Kasumi-1 (cell line): ENCODE measurements at places on chromosomes 1 and 21.

GRCh38 chr1:2972011-2972878, 49.0 kb upstream of the ACTRT2 start:
- no peak for DNase-seq

DNA sequence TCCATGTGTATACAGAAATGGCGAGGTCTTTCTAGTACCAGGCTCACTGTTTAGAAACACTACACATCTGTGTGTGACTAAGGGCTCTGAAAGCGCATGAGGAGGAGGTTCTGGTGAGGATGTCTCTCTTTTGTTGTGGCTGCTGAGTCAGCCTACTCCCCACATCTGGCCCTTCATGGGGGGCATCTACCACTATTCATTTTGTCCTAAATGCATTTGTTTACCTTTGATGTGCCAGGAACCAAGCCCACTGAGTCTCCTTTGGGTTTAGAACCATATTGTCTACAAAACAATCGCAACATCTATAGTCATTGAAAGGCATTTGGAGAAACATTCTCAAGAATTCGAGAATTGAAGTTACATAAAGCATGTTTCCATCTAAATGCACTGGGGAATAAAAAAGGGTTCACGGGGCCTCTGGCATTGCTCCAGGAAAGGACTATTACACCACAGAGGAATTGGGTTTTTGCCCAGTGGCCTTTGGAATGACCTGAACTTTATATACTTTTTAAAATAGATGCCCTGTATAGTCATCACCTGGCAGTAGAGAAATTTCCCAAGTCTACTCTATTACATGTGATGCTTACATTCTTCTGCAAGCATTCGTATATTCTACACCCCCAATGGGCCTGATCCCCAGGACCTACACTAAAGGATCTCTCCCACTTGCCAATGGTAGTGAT, 35.1 kb upstream of the ADORA3 start:
- DNase-seq: no peak

DNA sequence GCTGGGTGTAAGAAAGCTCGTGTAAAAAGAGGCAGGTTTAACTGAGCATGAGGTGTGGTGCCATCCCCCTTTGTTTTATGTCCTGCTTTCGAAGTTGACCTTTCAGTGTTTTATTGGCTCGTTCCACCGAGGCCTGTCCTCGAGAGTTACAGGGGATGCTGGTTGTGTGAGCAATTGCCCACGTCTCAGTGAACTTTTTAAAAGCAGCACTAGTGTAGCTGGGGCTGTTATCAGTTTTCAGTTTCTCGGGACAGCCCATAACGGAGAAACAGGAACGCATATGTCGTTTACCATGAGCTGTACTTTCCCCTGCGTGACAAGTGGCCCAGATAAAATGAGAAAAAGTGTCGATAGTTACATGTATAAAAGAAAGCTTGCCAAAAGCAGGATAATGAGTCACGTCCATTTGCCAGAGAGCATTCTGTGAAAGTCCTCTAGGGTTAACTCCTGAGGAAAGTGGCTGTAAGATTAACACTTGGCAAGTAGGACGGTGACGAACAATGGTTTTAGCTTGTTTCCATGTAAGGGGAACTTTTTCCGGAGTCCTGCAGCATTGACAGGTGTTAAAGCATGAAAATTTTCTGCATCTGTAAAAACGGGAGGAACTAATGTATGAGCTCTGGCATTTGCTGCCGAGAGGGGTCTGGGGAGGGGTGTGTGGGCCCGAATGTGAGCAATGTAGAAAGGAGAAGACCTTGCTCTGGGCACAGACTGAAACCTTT, 7.8 kb upstream of the LRRC47 start:
- DNase-seq: no peak

DNA sequence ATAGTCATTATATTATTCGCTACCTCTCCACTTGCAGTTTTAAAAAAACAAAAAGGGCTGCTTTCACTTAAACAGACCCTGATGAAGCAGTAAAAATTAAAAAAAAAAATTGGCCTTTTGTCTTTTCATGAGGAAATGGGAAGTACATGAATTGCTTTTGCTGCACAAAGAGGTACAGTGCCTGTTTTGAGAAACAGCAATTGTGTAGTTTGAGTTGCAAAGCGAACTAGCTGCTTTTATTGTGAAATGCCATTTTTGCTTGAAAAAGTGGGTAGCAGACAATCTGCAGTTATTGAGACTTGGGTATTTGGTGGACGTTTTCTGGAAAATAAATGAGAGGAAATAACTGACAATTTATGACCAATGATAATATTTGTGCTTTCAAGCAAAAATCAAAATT, 7.0 kb downstream of the DIP2A start:
- DNase-seq: no peak

GRCh38 chr1:109595531-109595930, 23.9 kb downstream of the GNAT2 start:
- DNase-seq: no peak

GRCh38 chr1:35270836-35271235, 2.3 kb downstream of the ZMYM4 start:
- DNase-seq: no peak

- no peak for DNase-seq
These were observed 97.6 kb downstream of the NOS1AP start for GRCh38 chr1:162166917-162167615.

DNA sequence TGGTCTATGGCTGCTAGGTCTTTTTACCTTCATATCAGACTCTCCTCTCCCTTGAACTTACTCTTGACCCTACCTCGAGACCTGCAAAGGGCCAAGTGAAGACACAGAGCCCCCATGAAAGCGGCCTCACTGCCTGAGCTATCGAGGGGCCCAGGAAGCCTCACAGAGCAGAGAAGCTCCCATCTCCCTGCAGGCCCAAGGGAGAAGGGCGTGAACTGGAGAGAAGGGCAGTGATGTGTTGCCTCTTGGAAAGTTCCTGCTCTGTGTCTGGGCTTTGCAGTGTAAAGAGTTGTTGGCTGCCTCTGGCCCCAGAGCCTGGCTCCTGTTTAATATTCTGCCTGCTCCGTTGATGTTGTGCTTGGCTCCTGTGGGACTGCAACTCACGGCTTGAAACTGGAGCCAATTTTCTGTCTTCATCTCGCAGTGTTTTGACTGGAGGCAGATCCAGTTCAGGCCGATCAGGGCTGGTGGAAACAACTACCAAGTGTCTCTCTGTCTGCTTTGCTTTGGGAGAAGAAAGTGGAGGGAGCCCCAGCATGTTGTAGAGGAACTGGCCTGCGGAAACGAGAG, 4.3 kb downstream of the SERTAD4 start:
- no peak for DNase-seq

DNA sequence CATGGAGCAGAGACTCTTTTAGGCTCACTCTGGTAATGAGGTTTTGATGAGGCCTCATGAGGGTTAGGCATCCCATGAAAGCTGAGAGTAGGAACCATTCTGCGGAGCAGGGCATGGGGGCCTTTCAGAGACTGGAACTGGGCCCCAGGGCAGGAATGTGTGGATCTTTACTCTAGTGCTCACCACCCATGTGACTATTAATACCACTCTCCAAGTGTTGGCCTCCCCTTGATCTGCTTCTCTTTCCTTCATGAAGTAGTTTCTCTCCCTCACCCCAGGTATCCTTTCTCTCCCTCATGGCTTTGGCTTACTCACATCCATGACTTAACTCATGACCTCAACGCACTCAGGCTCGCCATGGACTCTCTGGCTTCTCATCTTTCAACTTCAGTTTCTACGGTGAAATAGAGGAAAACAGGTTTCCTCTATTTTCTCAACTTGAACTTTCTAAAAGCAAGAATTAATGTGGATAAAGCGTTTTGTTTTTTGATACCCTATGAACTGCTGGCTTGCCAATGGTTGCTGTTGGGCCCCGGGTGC, 50.5 kb upstream of the GADD45A start:
- no peak for DNase-seq

DNA sequence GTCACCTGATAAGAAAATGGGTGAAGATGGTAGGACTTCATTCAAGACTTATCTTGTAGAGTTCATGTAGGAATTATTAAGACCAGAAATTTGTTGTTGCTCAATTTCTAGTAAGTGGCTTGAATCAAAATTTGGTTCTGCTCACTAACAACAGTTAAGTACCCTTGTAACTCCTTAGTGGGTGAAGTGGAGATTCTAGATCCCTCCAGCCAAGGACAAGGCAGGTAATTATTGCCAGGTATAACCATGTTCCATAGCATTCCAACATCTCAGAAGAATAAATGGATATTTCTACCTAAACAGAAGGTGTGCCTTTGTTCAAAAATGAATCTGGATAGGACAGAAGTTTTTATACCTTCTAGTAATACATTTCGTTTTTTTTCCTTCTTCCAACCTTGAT, 282.3 kb downstream of the DUSP10 start:
- DNase-seq: no peak

DNA sequence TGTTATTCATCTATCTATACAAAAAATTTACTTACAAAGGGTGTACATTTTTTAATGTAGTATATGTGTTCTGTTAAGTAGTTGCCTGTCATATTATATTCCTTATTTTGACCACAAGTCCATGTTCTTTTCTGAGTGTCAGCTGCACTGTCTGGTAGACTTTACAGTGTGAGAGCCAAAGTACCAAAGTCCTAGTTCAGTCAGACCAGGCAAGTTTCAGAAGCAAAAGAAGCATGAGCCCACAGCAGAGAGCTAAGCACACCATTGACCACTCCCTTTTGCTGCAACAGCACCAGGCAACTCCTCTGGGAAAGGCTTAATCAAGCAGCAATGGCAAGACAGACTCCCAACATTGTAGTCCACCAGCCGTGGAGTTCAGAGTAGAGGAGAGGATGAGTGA, 631.9 kb upstream of the PKN2 start:
- DNase-seq: no peak

- no peak for DNase-seq
These were observed 98.7 kb upstream of the USP24 start for GRCh38 chr1:55313903-55314302.

DNA sequence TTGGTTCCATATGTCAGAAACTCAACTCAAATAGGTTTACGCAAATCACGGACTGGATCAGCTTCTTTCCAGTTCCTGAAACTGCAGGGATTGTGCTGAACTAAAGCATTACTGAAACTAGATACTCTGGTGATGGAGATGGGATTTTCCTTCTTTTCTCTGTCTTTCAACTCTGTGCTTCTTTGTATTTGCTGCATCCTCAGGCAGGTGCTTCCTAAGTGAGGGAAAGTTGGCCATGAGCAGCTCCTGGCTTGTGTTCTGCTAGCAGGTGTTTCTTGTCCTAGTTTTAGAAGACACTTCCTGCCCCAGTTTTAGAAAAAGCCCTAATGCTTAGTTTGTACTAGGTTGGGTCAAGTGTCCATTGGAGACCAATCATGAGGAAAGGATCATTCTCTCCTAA, 86.7 kb upstream of the USP24 start:
- DNase-seq: no peak

DNA sequence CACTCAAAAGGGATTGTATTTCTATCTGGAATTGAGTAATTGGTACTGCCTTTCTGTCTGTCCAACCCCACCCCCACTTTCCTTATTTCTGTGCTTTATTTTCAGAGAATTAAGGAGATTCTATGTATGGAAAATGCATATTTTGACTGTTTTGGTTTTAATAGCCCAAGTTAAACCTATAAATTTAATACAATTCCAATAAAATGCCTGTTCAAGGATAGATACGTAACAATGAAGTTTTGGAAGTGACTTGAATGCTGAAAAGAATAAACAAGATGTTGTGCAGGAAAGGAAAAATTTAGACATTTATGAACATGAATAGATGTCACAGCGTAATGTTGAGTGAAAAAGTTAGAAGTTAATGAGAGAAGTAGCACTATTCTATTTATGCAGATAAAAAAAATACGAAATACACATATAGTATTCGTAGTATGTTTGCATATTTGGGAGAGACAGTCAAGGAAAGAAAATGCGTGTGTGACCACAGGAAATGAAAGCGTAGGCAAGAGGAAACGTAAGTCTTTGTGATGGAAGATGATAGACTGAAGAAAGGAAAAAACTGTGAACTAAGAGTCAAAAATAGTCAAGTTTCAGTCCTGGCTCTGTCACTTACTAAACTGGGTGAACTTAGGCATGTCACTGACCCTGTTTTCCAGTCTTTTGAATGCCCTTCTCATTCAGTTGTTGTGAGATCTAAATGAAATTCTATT, 62.1 kb downstream of the MEF2D start:
- DNase-seq: no peak

GRCh38 chr1:69765951-69766350, 198.2 kb downstream of the LRRC7 start:
- no peak for DNase-seq

GRCh38 chr1:110565565-110565964, 40.6 kb downstream of the KCNA2 start:
- DNase-seq: no peak

GRCh38 chr21:38821959-38822682, 16.4 kb downstream of the ETS2 start:
- DNase-seq: no peak
